Iris pigment epithelial cell (primary cell): ENCODE measurements at places on chromosomes 4 and X.

- DNase-seq: no peak
Observed at GRCh38 chrX:117895418-117895817, 221.2 kb downstream of the KLHL13 start.

- DNase-seq: peak; percentile 12
Observed at GRCh38 chr4:98262431-98262830, 1.2 kb downstream of the RAP1GDS1 start.

DNA sequence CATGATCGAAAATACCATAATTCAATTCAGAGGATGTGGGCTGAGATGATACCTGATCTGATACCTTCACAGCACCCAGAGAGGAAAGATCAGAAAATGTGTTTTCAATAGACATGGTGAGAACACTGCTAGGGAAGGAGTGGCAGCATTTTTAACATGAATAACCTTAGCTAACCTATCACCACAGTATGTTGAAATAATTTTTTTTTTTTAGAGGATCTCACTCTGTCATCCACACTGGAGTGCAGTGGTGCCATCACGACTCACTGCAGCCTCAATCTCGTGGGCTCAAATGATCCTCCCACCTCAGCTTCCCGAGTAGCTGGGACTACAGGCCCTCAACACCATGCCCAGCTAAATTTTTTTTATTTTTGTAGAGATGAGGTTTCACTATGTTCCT lies 90.5 kb upstream of the RAPGEF2 start:
- peak; percentile 76 for DNase-seq

- DNase-seq: peak; percentile 96
Observed at GRCh38 chr4:189940178-189941004, at the start of gene FRG1. FRG1 (plus strand) TSS chr4:189940872; CDS start chr4:189941010, 138 bp downstream.

DNA sequence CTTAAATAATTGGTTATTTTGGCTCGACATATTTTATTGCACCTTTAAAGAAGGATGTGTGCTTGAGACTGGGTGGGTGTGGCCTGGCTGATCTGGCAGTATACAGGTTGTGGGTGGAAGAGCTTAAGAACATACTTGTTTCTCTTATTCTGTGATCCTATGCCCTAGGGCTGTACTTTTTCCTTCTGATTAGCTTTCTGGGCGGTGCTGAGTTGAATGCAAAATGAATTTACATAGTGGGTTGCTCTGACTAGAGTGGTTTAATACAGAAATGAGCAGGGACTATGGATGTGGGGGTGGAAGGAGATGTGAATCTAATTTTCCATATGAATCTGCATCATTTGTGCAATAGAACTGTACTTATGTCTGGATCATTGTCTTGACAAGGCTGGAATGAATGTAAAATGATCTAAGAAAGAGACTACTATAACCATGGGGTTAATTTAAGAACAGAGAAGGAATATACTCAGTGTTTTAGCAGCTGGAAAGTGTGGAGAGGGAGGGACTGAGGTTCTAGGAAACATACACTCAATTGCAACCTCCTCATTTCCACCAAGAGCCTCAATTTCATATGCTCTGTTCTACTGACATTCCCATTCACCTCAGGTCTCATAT lies 73.7 kb downstream of the RLIM start:
- DNase-seq: no peak

DNA sequence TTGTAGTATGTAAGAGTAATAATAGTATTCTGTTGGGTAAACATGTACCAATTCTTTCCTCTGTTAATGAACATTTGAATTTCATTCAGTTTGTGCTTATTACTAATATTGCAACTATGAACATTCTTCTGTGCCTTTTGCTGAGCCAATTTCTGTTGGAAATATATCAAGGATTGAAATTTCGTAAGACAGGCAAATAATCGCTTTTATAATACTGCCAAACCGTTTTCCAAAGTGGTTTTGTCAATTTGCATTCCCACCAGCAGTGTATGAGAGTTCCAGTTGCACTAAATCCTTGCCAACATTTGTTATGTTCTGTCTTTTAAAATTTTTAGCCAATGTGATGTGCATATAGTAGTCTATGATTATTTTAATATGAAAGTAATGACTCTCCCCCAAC lies 38.6 kb downstream of the MAGEB17 start:
- no peak for DNase-seq

GRCh38 chrX:118693843-118694242 lies 33.6 kb upstream of the IL13RA1 start:
- DNase-seq: no peak

DNA sequence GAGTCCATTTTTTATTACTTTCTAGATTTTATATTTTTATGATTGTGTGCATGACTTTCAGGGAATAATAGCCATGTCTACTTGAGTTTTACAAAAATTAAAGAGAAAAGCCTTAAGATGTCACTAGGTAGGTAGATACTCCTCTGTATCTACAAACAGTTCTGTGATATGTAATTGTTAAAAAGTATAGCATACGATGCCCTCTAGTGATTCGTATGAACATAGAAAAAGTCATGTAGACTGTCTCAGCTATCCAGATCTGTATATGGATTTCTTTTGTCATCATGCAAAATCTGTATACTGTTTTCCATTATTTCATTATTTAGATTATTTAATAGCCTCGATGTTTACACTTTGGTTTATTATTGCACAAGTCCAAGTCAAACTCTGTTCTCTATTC lies 856.6 kb downstream of the CENPC start:
- peak; percentile 21 for DNase-seq

GRCh38 chrX:79081895-79082512 lies 62.5 kb upstream of the GPR174 start:
- DNase-seq: peak; percentile 17

GRCh38 chr4:85740431-85740861 lies 265.5 kb downstream of the ARHGAP24 start:
- peak; percentile 67 for DNase-seq

DNA sequence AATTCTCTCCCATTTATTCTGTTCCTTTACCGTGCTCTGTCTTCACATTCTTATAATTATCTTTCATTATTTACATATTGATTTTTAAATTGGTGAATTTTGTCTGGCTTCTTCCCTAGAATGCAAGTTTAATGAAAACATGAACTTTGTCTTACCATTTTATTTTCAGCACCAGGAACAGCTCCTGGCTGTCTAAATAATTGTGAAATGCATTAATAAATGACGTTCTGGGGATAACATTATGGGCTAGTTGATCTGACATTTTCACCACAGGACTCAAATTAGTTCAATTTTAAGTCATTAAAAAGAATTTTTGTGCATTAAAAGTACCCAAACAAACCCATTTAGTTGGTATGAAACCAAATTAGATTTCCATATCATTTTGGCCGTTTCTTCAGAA lies 97.5 kb downstream of the KCTD8 start:
- no peak for DNase-seq

- peak; percentile 58 for DNase-seq
Observed at GRCh38 chr4:82801910-82802521, 3.4 kb upstream of the SCD5 start.

- DNase-seq: peak; percentile 75
Observed at GRCh38 chr4:128570387-128570975, 239.0 kb upstream of the JADE1 start.

- DNase-seq: no peak
Observed at GRCh38 chr4:16767251-16767650, 131.2 kb downstream of the LDB2 start.

DNA sequence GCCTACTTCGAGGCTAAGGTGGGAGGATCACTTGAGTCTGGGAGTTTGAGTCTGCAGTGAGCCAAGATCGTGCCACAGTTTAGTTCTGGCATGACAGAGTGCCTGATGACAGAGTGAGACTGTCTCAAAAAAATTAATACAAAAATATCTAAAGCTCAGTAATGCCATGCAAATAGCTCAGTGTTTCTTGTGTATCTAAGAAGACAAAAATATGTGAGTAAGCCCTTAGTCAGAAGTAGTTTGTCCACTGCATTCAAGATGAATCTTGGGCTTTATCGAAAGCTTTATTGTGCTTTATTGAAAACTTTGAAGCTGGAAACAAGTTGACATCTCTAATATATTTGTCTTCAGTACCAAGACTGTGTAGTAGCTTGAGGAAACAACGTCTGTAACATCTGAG lies 115.9 kb downstream of the GPAT3 start:
- no peak for DNase-seq

- peak; percentile 41 for DNase-seq
Observed at GRCh38 chr4:102809691-102810090, 17.7 kb downstream of the UBE2D3 start.

GRCh38 chr4:112381996-112382692 lies 85.0 kb downstream of the ALPK1 start:
- no peak for DNase-seq

DNA sequence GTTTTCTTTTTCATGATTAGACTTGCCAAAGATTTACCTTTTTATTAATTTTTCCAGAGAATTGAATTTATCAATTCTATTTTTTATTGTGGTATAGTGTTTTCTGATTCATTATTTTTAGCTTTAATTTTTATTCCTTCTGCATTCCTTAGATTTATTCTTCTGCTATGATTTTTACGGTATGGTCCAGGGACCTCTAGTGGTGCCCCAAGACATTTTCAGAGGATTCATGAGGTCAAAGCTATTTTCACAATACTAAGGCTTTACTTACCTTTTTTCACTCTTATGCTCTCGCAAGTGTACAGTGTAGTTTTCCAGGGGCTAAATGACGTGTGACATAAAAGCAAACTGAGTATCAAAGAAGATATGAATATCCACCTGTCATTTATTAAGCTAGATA lies 8.0 kb downstream of the RADX start:
- peak; percentile 24 for DNase-seq

DNA sequence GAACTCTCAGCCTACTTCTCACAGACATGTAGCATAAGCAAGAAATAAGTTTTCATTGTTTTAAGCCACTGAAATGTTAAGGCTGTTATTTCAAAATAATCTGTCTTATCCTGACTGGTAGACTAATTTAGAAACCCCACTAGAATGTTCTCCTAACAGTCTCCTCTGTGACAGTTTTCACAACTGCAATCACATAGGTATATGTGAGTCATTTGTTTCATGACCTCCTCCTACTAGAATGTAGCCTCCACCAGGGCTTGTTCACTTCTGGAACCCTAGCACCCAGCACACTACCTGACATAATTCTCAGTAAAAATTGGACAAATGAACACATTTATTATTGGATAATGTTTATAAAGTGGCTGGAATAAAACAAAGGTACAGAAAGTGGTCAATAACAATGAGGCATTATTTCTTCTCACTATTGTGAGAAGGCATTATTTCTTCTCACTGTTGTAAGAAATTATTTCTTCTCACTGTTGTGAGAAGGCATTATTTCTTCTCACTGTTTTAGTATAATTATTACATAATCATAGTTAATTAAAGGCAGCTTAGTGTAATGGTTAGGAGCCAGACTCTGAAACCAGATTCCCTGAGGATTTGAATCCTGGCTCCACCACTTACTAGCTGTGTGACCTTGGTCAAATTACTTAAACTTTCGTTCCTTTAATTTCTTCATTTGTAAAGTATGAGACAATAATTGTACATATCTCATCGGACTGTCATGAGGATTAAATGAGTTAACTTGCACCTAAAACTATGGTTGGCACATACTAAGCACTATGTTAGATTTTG lies 251.5 kb downstream of the RASL11B start:
- no peak for DNase-seq

GRCh38 chrX:23511793-23512192 lies 155.5 kb upstream of the PRDX4 start:
- no peak for DNase-seq

- DNase-seq: no peak
Observed at GRCh38 chr4:128796934-128797333, 12.6 kb upstream of the JADE1 start.

GRCh38 chr4:184953971-184954370 lies 64.3 kb upstream of the HELT start:
- no peak for DNase-seq

GRCh38 chr4:124641715-124642381 lies 70.7 kb downstream of the ANKRD50 start:
- peak; percentile 97 for DNase-seq

DNA sequence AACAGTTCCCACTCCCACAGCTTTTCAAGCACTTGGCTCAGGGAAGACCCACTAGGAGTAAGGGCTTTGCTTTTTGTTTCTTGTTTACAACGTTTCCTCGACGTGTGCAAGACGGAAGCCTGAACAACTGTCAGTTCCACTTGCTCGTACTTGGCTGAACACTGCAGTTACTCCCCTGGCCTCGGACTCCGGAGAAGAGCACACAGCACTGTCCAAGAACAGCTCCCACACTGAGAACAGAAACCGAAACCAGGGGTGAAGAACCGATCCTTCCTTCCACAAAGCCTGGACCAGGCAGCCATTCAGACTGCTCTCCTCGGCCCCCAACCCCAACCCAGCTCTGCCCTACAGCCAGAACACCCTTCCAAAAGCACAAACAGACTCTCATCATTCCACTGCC lies 25.5 kb downstream of the IRF2 start:
- DNase-seq: peak; percentile 75

GRCh38 chr4:76725039-76725438 lies 172.9 kb downstream of the SOWAHB start:
- no peak for DNase-seq

DNA sequence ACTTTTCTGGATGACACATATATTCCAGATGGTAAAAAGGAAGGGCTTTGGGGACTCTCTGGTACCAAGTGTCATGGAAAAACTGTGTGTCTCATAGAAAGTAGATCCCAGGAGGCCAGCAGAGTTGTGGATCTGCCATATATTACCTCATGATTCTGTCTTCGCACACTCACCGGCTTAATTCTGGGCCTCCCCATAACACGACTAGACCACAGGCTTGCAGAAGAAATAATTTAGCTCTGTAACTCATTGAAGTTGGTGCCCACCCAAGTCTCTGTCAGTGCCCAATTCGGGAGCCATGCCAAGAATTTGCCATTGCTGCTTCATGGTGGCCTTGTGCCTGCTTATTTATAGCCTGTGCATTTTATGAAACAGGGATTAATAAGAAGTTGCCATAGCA lies 104.5 kb downstream of the AR start:
- DNase-seq: no peak

DNA sequence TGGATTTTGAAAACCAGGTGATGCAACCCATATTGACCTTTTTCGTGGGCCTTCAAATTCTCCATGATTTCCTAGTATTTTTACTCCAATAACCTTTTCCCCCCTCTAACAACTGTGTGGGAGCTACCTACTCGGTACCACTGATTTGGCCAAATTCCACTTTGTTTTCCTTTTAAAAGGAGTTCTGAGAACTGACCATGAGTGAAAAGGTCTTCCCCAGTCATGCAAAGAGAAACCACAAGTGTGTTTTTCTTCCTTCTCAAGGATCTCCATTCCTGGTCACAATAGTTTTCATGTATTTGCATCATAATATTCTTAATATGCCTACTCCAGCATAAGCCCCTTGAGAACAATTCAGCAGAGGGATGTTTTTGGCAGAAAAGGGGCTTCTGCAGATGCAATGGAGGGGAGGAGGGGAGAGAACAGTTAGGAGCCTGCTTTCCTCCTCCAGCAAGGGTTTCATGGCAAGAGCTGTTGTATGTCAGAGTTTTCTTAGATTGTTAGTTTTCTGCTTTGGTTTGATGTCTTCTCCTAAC lies 195.3 kb upstream of the ANXA3 start:
- no peak for DNase-seq

DNA sequence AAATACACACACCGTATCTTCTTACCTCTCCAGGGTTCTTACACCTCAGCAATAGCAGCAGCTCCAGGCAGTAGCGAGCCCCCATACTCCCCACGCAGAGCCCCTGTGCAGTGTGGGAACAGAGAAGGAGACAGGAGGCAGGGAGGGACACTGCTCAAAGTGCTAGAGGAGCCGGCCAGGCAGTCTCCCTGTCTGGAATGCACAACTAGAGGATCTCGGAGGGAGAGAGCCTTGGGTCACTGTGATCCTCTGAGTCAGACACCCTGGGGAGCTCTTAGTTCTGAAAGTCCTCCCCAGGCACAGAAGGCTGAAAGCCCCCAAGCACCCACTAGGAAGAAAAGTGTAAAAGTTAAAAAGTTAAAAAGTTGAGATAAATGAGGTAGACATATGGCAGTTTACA lies 16.0 kb downstream of the AMELX start:
- peak; percentile 31 for DNase-seq

GRCh38 chr4:183256343-183256742 lies 63.7 kb downstream of the CLDN22 start:
- no peak for DNase-seq
